NCI-H187 (cell line): ENCODE measurements at places on chromosomes 3 and 15.

DNA sequence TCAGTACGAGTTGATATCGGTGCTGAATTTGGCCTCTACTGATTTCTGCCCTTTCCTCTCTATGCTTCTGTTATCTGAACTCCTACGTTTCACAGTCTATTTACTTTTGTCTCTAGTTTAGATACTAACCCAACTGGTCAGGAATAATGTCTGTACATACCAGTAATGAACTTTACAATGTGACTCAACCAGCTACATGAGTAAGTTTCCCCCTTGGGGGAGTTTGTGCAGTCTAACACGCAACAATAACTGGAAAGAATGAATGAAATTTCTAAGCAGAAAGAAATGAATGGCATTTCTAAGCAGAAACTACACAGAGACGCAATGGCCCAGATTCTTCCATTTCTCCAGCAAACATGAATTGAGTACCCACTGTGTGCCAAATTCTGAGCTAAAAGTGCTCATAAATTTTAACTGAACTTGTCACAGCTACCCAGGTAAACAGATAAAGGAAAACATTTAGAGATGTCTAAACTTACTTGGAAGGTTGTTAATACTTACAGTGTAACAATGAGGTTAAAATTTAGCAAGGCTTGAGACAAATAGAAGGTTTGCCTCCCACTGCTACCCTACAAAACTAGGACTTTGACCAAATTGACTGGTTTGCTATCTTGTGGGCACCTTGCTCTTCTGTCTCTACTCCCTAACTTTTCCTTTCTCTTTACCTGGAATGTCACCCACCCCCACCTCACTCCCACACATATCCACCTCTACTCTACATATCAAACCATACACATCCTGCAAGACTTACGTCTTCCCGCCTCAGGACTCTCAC is 11.6 kb downstream of the UPK1B start:
- no peak for DNase-seq

DNA sequence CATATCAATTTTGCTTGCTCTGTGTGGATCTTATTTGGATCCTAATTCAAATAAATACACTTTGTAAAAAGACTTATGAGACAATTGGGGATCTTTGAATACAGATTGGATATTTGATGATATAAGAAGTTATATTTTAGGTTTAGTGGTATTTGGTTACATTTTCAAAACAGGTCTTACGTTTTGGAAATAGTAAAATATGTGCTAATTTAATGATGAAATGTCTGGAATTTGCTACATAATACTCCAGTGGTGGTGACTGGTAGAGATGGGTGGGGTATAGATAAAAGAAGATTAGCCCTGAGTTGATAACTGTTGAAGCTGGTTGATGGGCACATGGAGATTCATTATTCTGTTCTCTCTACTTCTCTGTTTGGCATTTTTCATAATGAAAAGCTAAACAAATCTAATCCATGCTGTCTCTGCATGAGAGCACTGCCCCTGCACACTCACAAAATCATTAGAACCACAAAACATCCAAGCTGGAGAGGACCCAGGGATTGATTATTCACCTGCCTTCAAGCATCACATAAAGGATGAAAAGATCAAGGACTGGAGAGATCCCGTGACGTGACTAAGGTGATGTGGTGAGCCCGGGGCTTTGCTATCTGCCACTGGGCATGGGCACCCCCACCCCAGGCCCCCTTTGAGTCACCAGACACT is 58.9 kb downstream of the TLE3 start:
- no peak for DNase-seq

DNA sequence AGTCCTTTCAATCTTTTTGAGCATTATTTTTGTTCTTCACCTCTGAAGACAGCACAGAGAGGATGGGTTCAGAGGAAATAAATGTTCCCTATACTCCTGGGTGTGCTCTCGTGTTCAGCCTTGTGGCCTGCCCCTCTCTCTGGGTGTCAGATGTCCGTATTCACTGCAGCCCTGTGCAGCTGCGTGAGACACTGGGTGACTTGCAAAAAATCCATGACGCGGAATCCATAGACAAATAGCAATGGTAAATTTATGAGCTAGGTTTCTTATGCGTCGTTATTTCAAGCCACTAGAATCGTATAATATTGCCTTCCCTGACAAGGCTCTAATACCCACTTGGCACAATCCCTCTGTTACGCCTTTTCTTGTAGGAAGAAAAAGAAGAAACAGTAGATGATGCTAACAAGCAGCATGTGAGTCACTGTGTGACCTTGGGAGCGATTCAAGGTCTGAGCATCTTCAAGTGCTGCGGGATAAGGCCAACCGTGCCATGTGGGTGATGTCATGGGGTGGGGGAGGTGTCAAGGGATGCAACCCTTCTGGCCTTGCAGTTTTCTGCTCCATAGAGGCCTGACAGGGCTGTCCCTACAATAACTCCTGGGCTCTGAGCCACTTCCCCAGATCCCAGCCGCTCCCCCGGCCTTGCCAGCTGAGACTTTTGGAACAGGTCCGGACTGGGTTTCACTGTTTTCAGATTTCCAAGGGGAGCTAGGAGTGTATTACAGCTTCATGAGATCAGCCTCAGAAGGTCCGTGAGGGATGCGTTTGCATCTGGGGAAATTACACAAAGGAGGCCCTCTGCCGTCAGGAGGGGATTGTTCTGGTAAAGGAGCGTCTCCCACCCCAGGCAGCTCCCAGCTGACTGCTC is 47.6 kb upstream of the POMGNT2 start:
- DNase-seq = no peak

- DNase-seq = no peak
These were observed 449.4 kb upstream of the PPP2R3A start for GRCh38 chr3:135516143-135516542.

- DNase-seq = no peak
These were observed 279.1 kb upstream of the ICE2 start for GRCh38 chr15:60757831-60758570.

DNA sequence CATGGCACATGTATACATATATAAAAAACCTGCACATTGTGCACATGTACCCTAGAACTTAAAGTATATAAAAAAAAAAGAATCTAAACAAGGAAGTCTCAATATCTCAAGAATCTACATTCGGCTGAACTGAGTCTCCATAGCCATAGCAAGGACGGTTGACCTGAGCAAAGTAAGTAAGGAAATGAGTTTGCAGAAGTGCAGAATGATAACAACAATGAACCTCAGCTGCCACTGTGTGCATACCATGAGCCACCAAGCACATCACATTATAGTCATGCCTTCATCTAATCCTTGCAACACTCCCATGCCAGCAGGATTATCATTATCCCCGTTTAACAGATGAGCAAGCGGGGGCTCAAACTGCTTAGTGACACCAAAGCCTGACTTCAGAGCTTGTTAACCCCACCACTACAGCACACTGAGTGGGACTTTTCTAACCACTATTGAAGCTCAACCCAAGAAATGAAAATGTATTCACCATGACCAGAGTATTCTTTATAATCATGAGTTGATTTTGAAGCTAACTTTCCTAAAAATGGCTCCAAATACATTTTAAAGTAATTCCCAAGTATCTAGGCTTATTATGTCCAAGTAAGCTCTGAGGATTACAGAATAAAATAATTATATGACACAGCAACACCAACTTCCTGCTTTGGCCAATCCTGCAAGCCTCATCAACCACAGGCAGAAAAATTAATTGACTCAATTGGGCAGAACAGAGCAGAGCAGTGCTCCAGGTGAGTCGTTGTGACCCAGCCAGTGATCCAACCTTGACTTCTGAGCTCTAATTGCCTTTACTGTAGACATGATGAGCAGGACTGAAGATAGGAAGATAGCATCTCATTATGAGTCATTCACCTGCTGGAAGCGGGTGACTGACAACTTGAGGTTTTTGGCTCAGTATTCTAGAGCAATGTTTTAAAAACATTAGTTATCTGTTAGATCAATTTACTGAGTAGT is 47.3 kb upstream of the IL12A start:
- no peak for DNase-seq

DNA sequence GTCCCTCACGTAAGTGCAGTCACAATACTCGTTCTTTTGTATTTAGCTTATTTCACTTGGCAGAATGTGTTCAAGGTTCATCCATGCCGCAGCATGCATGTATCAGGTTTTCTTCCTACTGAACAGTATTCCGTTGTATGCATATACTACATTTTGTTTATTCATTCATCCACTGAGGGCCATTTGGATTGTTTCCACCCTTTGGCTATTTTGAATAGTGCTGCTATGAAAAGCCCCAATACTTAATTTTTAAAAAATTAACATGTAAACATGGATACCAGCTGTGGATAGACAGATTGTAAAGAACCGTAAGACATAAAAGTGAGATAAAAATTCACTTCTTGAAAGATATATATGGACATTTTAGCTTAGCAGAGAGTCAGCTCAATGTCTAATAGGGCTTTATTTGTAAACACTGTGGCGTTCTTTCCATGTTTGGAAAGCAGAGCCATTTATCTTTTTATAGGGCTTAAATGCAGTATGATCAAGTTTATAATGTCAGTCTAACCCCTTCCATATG is 115.9 kb downstream of the VPS8 start:
- DNase-seq = no peak

GRCh38 chr3:161096771-161097367 is 8.3 kb downstream of the B3GALNT1 start:
- DNase-seq = no peak

DNA sequence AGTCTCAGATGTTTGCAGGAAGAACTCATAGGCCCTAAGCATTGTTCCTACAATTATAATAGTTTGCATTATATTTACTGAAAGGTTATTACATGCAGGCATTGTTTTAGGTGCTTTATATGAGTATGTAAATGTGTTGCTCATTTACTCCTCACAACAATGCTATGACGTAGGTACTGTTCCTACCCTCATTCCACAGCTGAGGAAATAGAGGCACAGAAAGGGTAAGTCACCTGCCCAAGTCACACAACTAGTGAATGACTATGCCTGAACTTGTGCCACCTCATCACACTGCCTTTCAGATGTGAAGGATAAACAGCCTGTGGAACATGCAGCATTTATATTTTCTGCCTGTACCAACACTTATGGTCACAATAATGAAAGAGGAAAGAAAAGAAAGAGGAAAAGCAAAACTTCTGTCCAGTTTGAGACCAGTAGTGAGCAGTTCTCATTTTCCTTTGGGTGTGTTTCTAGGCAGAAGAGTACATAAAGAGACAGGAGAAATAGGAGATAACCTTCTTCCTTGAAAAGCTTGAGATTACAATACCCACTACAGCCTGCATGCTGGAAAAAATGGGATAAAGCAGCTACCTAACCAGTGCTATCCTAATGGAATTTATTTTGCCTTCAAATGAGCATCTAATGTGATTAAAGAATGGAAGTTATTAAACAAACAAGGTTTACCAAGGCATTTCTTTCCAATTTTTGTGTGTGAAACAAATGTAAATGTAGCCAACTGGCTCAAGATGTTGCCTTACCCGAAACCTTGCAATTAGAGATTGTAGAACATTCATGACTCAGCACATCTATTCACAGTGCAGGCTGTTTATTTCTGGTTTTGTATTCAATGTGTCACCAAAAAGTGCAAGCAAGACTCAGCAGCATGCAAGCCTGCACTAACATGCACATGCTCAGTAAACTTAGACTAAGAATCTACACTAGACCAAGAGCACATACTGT is 20.5 kb upstream of the ENTPD3 start:
- DNase-seq = no peak
